Pulmonary artery endothelial cell (primary cell): ENCODE measurements at places on chromosomes 11 and 22.

DNA sequence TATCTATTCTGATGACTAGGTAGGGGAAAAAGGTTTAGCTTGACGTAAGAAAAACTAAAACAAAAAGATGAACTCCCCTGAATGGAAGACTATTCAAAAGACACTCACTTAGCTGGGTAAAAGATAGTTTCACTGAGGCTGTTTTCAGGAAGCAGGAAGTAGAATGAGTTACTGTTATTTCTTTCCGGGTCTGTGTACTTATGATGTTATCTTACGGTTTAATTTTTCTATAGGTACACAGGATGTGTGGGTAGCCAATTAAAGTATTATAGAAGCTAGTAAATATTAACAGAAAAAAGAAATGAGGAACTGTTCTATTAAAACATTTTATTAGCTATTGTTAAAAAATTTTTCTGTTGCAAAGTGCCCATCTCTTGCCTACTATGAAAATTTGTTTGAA is 45.8 kb upstream of the MMP7 start:
- DNase-seq = no peak

GRCh38 chr11:27414644-27415043 is 51.6 kb upstream of the CCDC34 start:
- no peak for DNase-seq

DNA sequence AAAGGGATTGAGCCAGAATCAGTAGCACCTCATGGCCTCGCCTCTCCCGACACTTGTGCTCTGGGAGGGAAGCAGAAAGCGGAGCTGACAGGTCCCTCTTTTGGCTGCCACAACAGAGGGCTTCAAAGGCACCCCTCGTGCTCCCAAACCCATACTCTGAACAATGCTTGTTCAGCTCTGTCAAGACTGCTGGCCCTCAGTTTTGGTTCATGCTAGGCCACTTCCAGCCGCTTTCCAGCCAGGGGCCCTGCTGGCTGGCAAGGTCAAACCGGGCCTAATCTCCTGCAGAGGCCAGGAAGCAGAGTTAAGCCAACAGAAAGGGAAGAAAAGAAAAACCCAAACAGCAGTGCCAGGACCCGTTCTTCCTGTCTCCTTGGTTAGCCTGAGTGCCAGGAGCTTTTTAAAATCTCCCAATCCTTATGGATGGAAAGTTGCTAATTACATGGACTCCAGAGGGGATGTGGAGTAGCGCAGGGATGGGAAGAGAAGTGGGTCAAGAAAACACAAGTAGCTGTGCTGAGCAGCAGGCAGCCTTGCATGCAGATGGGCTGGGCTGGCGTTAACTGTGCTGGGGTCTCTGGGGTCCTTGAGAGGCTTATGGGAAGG is 150.6 kb downstream of the GRIK4 start:
- DNase-seq = no peak

GRCh38 chr11:129252621-129253020 is 60.5 kb upstream of the ARHGAP32 start:
- no peak for DNase-seq

- DNase-seq = no peak
Observed at GRCh38 chr11:113272281-113272680, 42.1 kb upstream of the TTC12 start.

DNA sequence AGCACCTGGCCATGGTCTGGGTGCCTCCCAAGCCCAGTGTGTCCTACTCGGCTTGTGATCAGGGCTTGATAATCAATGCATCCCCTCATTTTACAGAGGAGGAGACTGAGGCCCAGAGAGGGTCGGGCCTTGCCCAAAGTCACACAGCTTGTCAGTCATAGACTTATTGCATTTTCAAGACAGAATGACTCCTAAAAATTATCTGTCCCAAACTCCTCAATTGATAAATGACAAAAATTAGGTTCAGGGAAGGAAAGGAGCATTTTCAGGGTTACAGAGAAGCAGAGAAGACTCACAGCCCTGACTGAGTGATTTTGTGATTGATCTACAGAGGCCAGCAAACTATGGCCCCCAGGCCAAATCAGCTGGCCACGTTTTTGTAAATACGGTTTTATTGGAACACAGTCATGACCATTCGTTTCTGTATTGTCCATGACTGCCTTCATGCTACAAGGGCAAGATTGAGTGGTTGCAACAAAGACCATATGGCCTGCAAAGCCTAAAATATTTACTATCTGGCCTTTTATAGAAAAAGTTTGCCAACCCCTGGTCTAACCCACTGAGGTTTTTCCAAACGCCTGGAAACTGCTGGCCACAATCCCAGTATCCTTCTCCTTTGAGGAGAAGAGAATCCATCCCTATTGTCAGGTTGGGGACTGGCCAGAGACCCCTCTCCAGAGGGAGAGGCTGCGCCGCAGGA is 35.1 kb upstream of the NAV2 start:
- no peak for DNase-seq

DNA sequence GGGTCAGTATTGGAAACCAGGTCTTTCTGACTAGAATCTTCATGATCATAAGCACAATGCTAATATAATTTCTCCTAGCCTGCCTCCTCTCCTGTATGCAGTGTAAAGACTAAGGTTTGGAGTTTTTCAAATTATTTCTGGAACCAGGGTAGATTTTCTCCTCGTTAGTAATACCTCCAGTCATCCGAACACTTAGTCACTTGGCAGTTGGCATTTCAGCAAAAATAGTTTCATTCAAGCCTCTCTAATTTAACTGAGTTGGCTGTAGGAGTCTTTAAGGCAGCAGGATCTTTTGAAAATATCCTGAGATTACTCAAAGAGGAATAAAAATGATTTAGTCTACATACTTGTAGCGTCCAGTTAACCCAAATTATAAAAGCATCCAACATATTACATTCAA is 6.3 kb downstream of the TYR start:
- DNase-seq = no peak

DNA sequence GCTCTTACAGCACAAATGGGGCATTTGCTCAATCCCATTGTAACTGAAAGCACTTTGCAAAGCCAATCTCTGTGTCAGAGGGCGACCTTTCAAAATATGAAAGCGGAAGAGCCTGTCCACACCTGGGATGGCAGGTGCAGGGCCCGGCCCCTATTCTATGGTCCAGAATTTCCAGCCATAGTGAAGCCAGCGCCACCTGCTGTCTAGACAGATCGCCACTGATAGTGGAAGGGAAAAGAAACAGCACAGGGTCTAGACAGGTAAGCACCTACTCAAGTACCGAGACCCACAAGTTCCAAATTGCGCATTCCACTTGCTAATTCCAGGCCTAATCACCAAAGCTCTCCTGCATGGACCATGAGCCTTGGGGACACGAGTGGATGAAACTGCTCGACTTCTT is 141.4 kb downstream of the NTM start:
- DNase-seq = no peak

GRCh38 chr11:68212421-68213134 is 518 bp downstream of the KMT5B start:
- peak; percentile 39 for DNase-seq
